ENCODE measurements at places on chromosomes 5 and 9.

GRCh38 chr9:99266255-99267023, 44.4 kb downstream of the SEC61B start:
- DNase-seq = peak; percentile 53

DNA sequence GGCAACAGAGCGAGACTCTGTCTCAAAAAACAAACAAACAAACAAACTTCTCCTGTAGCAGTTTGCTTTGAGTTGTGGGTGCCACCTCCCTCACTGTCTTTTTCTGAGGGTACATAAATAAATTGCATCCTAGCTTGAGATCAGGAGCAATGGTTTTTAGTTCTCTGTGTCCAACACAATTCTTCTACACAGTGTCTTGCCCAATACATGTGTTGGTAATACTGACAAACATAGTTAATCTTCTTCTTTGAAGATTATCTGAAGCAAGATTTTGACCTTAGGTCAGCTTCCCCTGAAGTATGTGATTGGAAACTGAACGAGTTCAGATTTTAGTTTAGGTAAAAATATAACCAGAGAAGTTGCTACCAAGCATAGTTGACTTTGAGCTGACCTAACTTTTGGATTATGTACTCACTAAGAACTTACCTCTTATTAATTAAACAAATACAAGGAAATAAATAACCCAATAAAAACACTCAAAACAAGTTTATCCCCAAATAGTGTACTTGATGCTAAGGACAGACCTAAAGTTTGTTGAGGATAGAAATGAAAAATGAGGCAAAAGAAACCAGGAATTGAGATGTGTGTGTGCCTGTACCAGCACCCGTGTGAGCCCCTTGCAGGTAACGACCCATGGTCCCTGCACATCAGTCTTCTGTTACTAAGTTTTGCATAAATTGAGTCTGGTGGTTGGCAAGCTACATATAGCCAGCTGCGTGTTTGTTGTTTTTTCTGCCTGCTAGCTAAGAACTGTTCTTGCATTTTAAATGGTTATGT, 16.2 kb downstream of the TJP2 start:
- DNase-seq = no peak

DNA sequence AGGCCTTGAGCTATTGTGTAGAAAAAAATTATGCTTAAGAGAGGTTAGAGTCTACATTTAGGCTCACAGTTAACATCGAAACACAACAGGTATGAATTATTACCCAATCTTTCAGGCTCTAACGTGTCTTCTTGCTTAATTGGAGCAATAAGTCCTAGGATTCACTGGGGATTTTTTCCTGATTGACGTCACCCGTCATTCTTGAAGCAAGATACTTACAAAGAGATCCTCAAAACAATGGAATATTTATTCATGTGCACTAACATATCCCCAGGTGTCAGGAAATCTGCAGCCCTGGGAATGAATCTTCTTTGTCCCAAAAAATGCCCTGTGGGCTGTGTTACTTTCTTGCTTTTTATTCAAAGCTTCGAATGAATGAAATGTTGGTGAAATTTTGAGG, 413.5 kb downstream of the NFIB start:
- DNase-seq = no peak

DNA sequence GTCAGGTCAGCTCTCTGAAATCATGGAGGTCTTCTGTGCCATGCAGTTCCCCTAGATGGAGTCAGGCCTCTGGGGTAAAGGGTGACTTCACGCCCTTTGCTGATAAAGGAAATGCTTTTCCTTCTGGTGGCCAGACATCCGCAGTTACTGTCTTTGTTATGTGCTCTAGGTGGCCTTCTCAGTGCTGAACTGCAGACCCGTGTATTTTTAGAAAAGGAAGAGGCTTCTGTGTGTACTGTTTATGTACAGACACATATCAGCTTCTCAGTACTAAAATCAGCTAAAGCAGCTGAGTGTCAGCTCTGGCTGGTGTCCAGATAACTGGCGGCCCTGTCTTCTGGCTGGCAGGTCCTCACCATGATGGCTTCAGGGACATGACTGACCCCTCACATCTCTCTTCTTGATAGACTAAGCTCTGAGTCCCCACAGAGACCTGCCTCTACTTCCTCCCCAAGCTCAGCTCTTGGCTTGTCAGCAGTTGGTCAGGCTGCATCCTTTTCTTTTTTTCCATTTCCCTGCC, 75.3 kb downstream of the ARHGAP26 start:
- no peak for DNase-seq

DNA sequence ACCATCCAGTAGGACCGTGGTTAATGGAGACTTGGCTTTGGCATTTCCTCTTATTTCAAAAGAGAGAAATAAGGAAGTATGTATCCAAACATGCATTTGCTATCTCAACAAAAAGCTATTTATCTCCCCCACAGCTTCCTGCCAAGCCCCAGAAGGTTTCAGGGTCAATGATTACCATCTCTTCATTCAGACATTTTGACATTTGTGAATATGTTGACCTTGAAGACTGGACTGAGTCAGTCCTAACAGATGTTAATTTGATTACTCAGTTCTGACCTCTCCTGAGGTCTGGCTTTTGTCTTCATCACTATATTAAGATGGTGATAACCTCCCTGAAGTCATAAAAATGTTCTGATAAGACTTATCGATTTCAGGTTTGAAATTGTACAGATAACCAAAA, 479.4 kb downstream of the AGTPBP1 start:
- no peak for DNase-seq

DNA sequence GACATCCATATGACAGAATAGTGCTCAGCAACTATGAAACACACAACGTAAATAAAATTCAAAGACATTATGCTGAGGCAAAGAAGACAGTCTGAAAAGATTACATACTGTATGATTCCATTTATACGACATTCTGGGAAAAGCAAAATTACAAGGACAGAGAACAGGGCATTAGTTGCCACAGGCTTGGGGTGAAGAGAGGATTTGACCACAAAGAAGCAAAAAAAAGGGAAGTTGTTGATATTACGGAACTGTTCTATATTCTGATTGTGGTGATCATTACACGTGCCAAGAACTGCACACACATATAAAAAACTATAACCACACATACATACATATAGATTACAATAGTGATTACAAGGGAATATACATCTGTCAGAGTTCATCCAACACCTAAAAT, 24.1 kb downstream of the CDK5RAP2 start:
- DNase-seq = no peak

DNA sequence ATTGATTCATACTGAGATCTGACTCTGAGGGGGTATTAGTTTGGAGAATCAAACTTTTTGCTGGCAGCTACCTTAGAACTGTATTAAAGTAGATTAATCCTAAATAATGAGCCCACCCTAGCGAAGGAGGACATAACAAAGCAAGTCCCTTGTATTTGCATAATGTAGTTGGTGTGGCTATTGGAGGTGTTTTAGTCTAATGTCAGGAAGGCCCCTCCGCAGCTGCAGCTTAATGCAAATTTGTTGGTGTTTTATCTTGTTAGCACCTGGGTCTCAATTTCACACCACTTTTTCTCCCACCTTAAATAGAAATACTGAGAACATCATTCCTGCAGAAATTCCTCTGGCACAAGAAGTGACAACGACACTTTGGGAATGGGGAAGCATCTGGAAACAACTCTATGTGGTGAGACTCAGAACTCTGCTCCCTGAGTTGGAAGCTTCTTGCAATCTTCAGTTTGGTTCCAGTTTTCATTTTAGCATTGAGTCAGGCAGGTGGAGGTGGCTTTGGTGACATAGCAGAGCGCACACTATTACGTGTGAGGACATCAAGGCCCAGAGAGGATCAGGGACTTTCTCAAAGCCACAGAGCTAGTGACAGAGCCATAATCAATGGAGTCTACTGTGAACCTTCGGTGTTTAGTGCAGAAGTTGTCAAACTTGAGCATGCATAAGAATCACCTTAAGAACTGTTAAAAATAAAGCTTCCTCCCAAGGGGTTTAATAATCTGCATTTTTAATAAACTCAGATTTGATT, 33.9 kb downstream of the DOCK2 start:
- no peak for DNase-seq

DNA sequence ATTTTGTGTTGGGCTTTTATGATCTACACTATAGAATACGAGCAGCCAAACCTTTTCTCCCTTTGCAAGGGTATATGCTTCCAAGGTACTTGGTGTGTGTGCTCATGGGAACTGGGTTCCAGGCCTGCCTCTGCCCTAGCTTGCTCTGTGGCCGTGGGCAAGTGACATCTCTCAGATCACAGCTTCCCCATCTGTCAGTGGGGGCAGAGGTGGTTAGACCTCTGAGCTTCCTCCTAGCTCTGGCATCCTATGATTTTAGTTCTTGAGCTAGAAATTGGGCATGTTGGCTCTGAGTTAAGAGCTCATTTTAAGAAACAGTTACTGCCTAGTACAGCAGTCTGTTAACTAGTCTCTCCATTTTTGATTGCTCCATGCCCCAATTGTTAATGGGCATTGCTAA, 12.5 kb upstream of the CCNJL start:
- DNase-seq = no peak

GRCh38 chr5:151094030-151094851, 13.4 kb upstream of the TNIP1 start:
- DNase-seq = no peak

- DNase-seq = no peak
Measured at GRCh38 chr5:77630114-77630680, 8.3 kb downstream of the OTP start.

- DNase-seq = no peak
Measured at GRCh38 chr9:87873607-87874303, 8.9 kb upstream of the SPATA31E1 start.

DNA sequence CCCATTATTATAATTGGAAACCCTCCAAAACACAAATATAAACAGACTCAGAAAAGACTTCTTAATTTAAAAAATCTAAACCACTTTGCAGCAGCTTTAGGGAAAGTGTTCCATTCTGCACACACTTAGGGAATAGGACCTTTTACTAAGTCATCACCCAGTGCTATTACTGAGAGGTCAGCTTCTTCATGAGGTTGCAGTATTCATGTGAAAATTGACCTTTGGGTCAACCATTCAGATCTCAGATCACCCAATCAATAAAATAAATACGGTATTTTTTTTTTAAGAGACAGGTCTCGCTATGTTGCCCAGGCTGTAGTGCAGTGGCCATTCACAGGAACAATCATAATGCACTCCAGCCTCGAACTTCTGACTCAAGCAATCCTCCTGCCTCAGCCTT, 21.8 kb downstream of the NR6A1 start:
- DNase-seq = no peak

GRCh38 chr9:108813951-108814601, 41.7 kb downstream of the ACTL7B start:
- DNase-seq = no peak

- no peak for DNase-seq
Measured at GRCh38 chr5:52134013-52134650, 653.6 kb upstream of the ITGA1 start.

DNA sequence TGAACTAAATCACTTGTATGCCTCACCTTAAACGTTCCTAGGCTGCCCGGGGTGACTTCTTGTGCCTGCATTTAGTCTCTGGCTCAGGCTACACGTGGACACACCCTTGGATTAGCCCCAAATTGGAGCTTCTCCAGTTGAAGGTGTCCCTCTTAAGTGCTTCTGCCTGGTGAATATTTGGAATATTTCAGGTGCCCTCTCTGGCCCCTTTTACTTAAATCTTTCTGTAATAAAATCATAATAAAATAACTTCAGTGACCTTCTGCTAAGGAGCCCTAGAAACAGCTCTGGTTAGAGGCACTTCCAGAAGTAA, 74.3 kb upstream of the KLF9 start:
- DNase-seq = no peak

DNA sequence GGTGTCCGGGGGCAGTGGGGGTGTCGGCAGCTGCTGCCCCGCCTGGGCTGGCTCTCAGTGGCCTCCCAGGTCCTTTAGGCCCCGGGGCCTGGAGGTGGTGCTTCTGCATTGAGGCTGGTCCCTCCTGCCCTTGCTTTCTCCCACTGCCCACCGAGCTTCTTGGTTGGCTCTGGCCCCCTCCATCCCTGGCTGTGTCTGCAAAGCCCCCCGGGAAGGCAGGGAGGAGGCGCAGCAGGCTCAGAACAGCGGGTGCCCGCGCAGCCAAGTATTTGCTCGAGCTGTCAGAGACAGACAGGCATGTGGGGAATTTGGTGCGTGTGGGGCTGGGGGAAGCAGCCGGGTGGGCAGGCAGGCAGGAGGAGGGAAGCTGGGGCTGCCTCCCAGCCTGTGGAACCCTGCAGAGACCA, 11.5 kb downstream of the CXXC5 start:
- DNase-seq = no peak

DNA sequence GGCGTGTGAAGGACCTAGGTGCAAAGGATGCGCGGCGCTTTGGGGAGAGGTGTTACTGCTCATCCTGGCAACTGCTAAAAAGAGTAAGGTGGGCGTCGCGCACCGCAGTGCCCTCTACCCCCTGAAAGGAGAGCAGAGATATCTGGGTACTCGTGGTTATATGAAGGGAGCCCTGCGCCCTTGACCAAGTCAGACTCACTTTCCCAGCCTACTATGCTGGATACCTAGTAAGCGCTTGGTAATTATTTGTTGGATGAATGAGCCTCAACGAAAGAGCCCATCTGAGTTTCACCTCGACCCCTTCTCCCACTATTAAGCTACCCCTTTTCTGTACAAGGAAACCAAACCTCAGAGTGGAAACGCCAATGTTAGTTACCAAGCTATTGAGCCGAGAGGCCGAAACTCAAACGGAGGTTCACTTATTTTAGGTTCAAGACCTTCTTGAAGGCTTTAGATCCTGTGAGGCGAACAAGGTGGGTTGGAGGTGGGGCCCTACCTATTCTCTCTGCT, 8.0 kb downstream of the LHX6 start:
- DNase-seq = no peak

DNA sequence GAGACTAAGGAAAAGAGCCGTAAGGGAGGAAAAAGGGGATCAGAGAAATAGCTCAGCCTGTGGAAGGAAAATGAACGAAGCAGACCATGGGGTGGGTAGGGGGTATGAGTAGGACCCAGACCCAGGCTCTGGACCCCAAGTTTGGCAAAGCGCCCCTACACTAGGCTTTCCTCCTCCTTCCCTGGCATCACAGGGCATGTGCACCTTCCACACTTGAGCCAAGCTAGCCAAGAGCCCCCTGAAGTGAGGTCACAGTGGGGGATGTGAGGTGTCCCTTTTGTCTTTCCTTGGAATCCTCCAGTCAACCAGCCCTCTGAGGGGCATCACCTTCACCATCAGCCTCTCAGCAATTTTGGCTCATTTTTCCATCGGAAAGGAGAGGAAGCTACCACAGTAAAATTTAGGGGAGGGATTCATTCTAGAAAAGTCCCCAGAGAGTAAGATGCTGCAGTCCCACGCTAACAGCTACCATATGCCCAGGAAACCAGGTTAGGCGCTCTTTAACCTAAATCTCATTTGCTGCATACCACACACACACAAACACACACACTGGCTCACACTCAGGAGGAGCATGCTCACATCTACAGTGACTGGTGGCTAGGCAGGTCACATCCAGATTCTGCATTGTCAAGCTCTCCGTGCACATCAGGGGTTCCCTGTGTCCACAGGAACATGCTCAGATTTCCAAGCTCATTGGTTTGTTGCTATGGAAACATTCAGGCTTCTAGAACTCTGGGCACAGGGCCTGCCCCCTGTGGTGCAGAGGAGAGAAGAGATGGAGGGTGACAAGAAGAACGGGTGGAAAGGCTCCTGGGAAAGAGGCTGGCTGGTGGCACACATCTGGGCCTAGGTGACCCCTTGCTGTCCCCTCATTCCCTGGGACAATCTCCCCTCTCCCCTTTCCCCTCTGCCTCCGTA, 9.9 kb downstream of the REEP2 start:
- DNase-seq = no peak

All from naive thymus-derived CD8-positive, alpha-beta T cell (primary cell).